ENCODE measurements at places on chromosomes 4 and X. TPM values are rescaled to one million over a fixed set of nuclear protein-coding genes. Genes with fewer than 3 reads are reported as not detected.

- DNase-seq = no peak
These were observed 599.7 kb downstream of the ARAP2 start for GRCh38 chr4:35644591-35644990.

PRICKLE3 gene
- polyA plus RNA-seq = 4.2 TPM

CYSLTR1 gene
- polyA plus RNA-seq = 1.4 TPM

VCX3B gene
- 0.90 TPM for polyA plus RNA-seq

DNA sequence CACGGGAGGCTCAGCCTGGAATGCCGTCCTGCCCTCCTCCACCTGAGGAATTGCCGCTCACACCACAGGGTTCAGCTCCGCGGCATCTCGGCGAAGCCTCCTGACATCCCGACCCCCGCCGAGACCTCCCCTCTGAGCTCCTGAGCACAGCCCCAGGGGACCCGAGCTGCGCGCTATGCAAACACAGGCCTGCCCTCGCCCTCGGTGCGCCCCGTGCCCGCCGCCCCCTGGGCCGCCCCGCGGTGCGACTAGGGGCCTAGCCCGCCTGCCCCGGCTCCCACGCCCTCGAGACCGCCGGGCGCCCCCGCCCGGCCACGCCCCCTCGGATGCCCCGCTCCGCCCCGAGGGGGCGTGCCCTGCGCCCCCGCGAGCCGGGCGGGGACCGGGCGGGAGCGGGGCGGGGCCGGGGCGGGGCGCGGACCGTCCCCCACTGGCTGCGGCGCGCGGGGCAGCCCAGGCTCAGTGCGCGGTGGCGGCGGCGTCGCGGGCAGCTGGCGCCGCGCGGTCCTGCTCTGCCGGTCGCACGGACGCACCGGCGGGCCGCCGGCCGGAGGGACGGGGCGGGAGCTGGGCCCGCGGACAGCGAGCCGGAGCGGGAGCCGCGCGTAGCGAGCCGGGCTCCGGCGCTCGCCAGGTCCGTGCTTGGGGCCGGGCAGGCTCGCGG, at the start of gene FGFR3:
TSS of gene FGFR3 (plus strand) at position 462 of the 664 bp plus-strand sequence. CDS start 642 bp downstream, outside the sequence.
- DNase-seq = no peak

- DNase-seq = no peak
These were observed 320.8 kb upstream of the INTU start for GRCh38 chr4:127311924-127312323.

MAGEB2 gene
- polyA plus RNA-seq = not detected

MUC7 gene
- polyA plus RNA-seq = 0.09 TPM

RPS6KA6 gene
- 18.1 TPM for polyA plus RNA-seq

PPP2R2C gene
- polyA plus RNA-seq = 0.51 TPM

- DNase-seq = no peak
These were observed 300.9 kb downstream of the CHIC1 start for GRCh38 chrX:73863852-73864251.

DNA sequence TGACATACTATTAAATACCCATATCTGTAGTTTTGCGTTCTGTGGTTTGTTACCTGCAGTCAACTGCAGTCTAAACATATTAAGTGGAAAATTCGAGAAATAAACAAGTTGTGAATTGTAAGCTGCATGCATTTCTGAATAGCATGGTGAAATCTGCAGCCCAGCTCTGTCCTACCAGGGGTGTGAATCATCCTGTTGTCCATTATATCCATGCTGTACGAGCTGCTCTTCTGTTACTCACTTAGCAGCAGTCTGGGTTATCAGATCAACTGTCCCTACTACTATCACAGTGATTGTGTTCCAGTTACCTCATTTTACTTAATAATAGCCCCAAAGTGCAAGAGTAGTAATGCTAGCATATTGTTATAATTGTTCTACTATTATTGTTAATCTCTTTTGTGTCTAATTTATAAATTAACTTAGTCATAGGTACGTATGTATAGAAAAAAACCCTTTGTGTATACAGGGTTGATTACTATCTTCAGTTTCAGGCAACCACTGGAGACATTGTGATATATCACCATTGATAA, 173.7 kb upstream of the FAT4 start:
- DNase-seq = no peak

DNA sequence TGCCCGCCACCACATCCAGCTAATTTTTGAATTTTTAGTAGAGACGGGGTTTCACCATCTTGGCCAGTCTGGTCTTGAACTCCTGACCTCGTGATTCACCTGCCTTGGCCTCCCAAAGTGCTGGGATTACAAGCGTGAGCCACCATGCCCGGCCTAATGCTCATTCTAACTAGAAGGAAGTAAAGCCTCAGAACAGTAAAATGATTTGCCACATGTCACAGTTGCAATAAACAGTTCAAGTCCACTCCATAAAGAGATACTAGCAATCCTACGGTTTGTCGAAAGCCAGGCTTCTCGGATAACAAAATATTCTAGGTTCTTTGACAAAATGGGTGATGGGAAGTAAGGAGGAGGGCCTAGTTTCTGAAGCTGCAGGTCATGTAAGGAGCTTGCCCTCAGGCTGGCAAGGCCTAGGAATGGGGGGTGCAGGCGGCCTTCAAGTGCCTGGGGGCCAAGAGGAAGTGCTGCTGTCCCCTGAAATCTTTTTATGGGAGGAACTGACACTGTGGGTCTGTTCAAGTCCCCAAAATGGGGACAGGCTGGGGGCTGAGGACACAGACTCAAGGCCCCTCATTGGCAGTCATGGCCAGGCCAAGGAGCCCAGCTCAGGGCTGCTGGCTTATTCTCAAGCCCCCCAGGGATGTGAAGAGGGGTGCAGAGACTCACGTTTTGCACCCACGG, 31.8 kb upstream of the ACSL1 start:
- DNase-seq = no peak

- no peak for DNase-seq
These were observed 52.1 kb downstream of the CFAP299 start for GRCh38 chr4:80387390-80388283.

GRCh38 chrX:119459181-119459580, 9.1 kb upstream of the SLC25A5 start:
- DNase-seq = no peak

DNA sequence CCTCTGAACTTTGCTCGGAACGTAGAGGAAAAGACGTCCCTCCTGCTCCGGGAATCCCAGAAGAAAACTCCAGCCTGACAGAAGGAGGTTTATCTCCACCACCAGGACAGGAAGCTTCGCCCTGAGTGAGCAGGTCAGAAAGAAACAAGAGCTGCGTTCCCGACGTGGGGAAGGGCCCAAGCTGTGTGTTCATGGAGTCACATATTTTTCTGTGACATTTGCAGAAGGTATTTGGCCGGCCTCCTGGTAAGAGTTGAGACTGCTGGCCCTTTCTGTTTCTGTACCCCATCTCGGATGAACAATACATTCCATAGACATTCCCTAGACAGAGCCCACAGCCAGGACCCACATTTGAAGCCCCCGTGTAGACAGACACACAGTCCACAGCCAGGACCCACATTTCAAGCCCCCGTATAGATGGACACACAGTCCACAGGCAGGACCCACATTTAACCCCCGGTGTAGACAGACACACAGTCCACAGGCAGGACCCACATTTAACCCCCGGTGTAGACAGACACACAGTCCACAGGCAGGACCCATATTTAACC, 230.8 kb downstream of the SHOX start:
- no peak for DNase-seq

GRCh38 chrX:12974796-12975669, at the start of gene TMSB4X:
TMSB4X (plus strand) TSS chrX:12975110.
- DNase-seq = peak; percentile 79

DNA sequence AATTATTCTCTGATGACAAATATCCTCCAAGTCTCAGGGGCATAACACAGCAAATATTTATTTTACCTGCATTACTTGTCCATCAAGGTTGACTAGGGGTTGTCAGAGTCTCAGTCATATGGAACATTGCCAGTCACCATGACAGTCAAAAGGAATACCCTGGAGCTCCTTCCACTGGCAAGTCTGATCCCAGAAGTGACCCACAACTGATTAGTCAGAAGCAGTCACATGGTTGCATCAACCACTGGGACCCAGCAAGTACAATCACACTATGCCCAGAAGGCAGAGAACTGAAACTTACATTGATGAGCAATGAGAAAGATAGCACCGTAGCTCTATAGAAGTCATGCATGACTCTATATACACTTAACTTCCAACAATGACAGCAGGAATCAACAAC, 41.9 kb upstream of the SOD3 start:
- no peak for DNase-seq

DNA sequence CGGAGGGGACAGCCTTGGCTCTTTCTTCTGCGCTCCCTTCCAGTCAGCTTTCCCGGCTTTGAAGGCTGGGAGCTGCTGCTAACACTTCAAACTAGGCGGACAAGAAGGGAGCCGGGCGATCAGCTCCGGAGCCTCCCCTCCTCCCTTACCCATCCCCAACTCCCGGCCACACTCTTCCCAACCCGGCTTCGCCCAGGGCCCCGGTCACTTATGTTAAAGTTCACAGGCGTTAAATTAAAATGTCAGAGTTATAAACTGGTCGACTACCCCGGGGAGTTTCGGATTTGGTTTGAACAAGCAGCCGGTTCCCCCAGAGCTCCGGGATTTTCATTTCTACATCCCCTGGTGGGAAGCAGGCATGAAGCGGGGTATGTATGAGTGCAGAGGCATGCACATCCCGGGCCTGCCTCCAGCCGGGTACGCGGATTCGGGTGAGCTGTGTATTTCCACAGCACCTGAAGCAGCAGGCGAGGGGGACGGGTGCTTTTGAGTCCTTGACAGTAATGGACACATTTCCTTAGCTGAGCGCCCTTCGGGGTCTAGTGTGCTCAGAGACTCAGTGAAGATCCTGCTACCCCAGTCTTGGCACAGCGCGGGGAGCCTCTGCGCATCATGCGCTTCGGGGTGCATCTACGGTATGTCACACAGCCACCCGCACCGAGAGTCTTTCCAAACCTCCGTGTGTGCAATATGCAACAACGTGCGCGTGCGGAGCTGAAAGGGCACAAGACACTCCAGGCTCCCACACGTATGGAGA, 880 bp downstream of the UNC5C start:
- no peak for DNase-seq

DNA sequence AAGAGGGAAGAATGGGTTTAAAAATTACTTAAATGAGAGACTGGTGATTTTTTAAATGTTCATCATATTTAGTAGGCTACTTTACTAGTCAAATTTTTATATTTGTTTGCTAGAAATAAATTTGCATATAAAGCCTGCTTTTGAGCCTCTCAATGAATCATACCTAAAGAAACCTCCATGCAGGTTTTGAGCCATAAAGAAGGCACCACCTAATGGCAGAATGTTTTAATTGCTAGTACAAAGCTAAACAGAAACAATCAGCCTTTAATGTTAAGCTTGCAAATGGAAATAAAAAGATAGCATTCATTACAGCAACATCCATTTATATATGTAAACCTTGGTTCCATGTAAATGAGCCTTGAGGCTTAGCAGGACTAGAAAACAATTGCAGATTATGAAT, 989.7 kb downstream of the CCSER1 start:
- no peak for DNase-seq

COL4A6 gene
- polyA plus RNA-seq = 13.6 TPM

DNA sequence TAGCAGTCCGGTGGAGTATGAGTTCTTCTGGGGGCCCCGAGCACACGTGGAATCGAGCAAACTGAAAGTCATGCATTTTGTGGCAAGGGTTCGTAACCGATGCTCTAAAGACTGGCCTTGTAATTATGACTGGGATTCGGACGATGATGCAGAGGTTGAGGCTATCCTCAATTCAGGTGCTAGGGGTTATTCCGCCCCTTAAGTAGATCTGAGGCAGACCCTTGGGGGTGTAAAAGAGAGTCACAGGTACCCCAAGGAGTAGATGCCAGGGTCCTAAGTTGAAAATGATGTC, 852 bp downstream of the MAGEH1 start:
- no peak for DNase-seq

- DNase-seq = no peak
These were observed 434.6 kb downstream of the PCDH11X start for GRCh38 chrX:92213786-92214185.

ADD1 gene
- 290 TPM for polyA plus RNA-seq

CNGA1 gene
- 5.9 TPM for polyA plus RNA-seq

DNA sequence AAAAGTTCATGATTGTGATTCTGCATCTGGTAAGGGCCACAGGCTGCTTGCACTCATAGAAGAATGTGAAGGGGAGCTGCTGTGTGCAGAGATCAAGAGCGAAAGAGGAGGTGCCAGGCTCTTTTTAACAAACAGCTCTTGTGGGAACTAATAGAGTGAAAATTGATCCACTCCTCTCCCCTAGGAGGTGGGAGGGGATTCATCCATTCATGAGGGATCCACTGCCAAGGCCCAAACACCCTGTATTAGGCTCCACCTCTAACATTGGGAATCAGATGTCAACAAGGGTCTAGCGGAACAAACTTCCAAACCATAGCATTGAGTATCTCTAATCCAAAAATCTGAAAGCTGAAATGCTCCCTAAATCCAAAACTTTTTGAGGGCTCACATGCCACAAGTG, 16.4 kb upstream of the PPID start:
- no peak for DNase-seq

DNA sequence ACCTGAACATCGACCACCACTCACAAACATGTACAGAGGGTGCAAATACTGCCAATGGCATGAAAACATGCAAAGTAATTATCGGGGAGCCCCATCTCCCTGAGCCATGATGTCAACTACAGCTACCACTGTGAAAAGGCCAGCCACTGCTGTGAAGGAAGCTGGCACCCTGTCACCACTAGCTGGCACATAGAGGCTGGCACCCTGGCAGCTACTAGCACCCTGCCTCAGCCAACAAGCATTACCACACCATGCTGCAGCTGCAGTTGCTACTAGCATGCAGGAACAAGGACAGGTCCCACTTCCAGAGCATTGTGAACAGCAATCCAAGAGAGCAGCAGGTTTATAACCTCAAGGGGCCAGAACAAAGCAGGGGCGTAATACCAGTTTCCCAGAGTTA, 81.4 kb downstream of the PRR32 start:
- DNase-seq = no peak

DNA sequence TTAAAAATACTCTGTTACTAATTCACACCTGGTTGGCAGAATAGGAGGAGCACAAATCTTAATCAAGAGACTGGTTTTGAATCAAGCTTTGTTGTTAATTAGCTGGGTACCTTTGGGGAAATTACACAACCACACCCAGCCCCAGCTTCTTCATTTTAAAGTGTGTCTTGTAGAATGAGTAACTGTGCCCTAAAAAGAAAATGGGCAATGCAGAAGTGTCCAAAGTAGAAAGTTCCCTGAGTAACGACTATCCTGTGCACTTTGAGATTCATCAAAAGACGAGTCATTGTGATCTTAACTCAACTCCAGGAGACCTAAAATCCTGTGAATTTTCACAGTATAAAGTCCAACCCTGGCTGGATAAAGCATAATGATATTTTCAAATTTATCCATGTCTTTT, 792.3 kb upstream of the HS3ST1 start:
- DNase-seq = no peak

- no peak for DNase-seq
These were observed 137.4 kb downstream of the FRYL start for GRCh38 chr4:48642421-48643374.

DNA sequence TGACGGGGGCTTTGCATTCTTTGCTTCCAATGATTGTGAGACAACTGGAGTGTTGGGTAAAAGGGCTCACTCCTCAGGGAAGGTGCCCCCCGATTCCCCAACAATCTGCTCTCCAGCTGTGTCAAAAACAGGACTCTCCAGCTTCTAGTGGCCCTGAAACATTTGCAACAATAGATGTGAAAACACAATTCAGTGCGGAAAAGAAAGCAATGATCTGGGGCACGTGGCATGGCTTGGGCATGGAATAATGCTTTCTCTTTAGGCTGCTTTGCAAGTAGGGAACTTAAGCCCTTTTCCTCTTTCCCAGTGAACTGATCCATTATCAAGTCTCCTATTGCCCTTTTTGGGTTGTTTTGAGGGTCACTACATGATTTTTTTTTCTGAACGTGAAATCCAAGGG, 239.9 kb downstream of the C4orf33 start:
- DNase-seq = no peak

- no peak for DNase-seq
These were observed 35.1 kb downstream of the FAM114A1 start for GRCh38 chr4:38902695-38903094.

PAK3 gene
- polyA plus RNA-seq = 6.1 TPM

PPARGC1A gene
- 26.7 TPM for polyA plus RNA-seq

FAM133A gene
- polyA plus RNA-seq = 0.10 TPM
